Kidney capillary endothelial cell (primary cell): ENCODE measurements at places on chromosomes 13 and 19.

DNA sequence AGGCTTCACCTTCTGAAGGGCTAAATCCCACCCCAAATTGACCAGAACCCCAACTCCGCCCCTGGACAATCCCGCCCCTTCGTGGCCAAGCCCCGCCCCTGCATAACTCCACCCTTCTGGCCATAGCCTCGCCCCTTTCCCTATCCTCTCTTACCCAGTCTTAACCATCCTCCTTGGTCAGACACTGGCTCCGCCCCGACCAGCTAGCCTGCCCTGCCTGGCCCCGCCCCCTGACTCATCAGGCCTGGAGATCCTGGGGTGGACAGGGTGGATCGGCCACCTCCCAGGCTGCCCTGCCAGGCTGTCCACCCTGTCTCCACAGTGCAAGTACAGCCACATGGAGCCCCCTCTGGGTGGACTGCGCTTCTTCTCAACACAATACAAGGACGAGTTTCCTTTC, 8.0 kb upstream of the ZNF358 start:
- peak; percentile 87 for DNase-seq

GRCh38 chr13:75813323-75813722, 177.2 kb downstream of the LMO7 start:
- DNase-seq = no peak

- peak; percentile 49 for DNase-seq
Measured at GRCh38 chr13:51435002-51435578, 17.7 kb downstream of the INTS6 start.

GRCh38 chr13:83752141-83752540, 130.1 kb downstream of the SLITRK1 start:
- DNase-seq = no peak

- no peak for DNase-seq
Measured at GRCh38 chr13:26473571-26474230, 83.8 kb upstream of the WASF3 start.

DNA sequence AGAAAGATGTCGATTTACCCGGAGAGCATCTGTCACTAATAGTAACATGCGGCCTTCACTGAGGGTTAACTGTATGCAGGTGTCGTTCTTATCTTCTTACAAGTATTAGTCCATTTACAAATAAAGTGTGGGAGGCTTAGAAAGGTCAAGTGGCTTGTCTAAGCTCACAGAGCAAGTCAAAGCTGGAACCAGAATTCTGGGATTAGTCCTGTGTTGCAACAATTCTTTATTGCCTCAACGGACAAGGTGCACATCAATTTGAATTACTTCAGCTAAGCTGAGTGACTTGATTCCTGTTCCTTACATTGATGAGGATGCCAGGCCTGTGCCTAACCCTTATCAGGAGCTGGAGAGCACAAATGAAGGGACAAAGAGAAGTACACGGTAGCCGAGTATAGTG, 1193.6 kb downstream of the UQCRFS1 start:
- DNase-seq = no peak

GRCh38 chr13:91346850-91347201, 661 bp upstream of the MIR17HG start:
- no peak for DNase-seq

DNA sequence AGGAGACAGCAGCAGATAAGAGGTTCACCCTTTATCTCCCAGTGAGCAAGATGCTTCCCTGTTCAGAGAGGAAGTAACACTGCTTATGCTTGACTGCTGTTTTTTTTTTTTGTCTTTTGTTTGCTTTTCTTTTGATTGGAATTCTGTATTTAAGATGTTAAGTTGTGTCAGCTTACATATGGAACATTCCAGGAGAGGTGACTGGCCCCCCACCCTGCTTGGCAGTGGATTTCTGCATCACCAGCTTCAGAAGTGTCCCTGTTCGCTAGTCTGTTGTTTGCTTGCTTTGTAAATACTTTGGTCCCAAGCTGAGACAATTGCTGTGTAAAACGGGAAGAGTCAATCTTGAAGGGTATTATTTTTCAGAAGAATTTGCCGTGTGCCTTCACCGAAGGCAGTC, 43.0 kb downstream of the IFT88 start:
- no peak for DNase-seq

GRCh38 chr19:35484252-35485036, 5.8 kb downstream of the KRTDAP start:
- DNase-seq = no peak

- DNase-seq = no peak
Measured at GRCh38 chr19:55305491-55305890, 19.6 kb downstream of the TMEM150B start.

DNA sequence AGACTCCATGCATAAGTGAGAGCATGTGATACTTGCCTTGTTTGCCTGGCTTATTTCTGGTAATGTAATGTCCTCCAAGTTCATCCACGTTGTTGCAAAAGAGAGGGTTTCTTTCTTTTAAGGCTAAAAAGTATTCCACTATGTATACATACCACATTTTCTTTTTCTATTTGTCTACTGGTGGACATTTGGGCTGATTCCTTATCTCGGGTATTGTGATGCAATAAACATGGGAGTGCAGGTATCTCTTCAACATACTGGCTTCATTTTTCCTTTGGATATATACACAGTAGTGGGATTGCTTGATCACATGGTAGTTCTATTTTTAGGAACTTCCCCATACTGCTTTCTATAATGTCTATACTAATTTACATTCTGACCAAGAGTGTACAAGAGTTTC, 49.6 kb upstream of the EBPL start:
- no peak for DNase-seq

- no peak for DNase-seq
Measured at GRCh38 chr19:45971260-45971902, 2.3 kb downstream of the NOVA2 start.

GRCh38 chr19:4678881-4679790, 9.0 kb upstream of the MYDGF start:
- no peak for DNase-seq
